ENCODE measurements at places on chromosomes 16 and 17.

GRCh38 chr17:47315451-47316266 lies 8.1 kb upstream of the EFCAB13 start:
- peak; percentile 45 for DNase-seq

- no peak for DNase-seq
Observed at GRCh38 chr17:36743130-36743529, 141.7 kb downstream of the MRM1 start.

DNA sequence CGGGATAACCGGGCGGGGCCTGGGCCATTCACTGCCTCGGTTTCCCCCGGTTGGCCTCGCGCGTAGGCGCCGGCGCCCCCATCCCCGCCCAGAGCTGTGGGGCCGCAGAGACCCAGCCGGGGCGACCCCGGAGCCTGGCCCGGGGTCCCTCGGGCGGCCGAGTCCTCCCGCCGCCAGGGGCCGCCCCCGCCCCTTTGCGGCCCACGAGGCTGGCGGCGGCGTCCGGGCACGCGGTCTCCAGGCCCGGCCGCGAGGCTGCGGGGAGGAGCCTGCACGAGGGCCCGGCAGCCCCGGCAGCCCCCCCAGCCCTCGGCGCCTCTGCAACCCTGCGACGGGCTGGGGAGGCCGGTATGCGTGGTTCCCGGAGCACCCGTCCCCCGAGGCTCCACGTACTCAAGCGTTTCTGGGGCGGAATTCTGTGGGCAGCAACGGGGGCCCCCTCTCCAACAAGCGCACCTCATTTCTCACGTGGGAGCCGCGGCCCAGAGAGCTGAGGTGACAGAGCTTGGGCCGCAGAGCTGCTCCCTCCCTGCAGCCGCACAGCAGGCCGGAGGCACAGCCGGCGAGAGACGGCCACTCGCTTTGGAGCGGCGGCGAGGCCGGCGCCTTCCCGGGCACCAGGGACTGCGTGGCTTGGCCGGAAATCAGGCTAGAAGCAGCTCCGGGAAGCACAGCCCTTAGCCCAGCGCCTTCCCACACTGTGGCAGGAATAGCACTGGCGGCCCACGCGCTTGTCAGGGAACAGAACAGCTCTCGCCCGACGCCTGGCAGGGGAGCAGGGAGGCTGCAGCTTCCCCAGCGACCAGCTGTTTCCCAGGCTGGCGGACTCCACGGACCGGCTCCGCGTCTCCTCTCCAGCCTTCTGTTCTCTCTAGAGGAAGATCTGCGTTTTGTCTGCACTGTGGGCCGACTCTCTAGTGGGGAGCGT lies 867 bp upstream of the LIMD2 start:
- no peak for DNase-seq

- no peak for DNase-seq
Observed at GRCh38 chr17:79811011-79811867, 14.4 kb upstream of the CBX8 start.

- DNase-seq, result no peak
Observed at GRCh38 chr17:47066095-47066494, 87.0 kb upstream of the RPRML start.
